Type B pancreatic cell (in vitro differentiated cells): ENCODE measurements at places on chromosomes 1 and 21.

DNA sequence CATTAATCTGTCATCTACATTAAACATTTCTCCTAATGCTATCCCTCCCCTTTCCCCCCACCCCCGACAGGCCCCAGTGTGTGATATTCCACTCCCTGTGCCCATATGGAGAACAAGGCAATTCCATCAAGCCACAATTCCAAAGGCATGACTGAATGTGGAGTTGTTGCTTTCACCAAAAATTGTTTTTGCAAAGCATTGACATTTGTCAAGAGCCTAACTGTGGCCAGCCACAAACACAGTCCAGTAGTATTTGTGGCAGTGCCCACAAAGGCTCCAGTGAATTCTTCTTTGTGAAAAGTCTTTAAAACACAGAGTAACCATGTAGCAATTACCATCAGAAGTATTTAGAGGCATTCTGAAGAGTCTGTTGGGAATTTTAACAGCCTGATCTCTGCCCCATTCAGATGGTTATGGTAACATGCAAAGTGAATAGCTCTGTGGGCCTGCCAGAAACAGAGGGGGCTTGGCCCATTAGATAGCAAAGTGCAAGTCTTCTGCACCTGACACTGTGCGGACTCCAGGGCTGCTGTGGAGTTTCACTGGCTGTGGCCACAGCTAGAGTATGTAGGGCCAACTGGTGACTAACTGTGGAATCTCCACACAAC, 11.6 kb upstream of the LRRC53 start:
- no peak for DNase-seq

- no peak for DNase-seq
Measured at GRCh38 chr1:81876901-81877733, 76.4 kb downstream of the ADGRL2 start.

GRCh38 chr1:160326418-160326817, 16.6 kb downstream of the COPA start:
- DNase-seq: no peak

DNA sequence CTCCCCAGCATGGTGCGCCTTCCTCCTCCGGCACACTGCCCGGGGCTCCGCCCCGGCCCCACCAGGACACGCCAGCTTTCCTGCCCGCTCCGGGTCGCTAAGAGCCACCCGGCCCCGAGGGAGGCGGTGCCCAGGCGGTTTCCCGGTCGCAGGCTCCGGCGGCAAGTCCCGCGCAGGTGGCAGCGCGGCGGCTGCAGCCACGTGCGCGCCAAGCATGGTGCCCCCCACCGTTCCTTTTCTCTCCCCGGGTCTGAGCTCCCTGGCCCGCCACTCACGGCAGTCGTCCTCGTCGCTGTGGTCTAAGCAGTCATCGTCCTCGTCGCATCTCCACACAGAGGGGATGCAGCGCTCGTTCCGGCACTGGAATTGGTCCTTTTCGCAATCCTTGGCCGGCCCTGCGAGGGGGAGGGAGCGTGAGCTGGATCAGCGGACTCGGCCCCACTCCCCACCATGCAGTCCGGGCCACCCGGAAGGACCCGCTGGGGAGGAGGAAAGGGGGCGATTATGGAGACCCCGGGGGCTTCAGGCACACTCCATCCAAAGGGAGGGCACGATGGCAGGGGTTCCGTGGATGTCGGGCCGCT, 1.2 kb downstream of the LRP8 start:
- DNase-seq: no peak
